Sciatic nerve (tissue), 2 donors: ENCODE measurements at places on chromosomes 2 and 18.

GRCh38 chr2:72149556-72150156 lies 2.0 kb upstream of the CYP26B1 start:
- DNase-seq = peak; percentile 64

GRCh38 chr18:11258039-11258610 lies 108.8 kb upstream of the PIEZO2 start:
- no peak for DNase-seq

- no peak for DNase-seq
These were observed 292.4 kb upstream of the SPRED2 start for GRCh38 chr2:65724752-65725151.

DNA sequence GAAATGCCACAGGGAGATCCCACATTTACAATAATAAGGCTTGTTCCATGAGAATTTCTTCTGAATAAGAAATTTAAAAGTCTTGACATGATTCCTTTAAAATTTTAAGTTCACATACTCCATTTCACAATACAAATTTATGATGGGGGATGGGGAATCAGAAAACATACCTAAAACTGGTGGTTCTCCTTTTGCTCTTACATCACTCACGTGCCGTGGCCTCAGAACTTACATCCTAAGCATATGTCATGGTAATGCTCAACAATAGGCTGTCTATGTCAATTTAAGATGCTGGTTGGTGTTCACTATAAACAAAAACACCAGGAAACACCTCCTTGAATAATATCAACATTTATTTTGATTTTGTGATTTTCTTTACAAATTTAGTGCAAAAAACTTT lies 12.8 kb downstream of the UPP2 start:
- DNase-seq = no peak

- DNase-seq = no peak
These were observed 3.8 kb downstream of the VPS54 start for GRCh38 chr2:64015391-64015790.

GRCh38 chr2:65055422-65056214 lies 598 bp upstream of the CEP68 start:
- DNase-seq = no peak

DNA sequence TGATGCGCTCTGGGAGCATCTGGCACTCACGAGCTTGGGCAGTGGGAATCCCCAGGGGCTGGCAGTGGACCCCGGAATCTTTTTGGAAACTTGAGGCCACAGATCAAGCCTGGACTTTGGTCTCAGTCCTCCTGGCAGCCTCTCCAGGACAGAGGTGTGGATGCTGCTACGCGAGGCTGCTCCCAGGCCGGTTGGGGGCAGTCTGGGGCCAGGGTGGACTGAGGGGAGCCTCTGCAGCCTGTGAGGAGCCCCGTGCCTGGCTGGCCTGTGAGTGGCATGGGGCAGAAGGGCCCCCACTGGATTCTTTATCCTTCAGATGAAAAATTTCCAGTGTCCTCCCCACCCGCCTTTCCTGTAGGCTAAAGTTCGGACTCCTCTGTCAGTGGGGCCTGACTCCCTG lies 12.7 kb upstream of the DES start:
- DNase-seq = no peak

DNA sequence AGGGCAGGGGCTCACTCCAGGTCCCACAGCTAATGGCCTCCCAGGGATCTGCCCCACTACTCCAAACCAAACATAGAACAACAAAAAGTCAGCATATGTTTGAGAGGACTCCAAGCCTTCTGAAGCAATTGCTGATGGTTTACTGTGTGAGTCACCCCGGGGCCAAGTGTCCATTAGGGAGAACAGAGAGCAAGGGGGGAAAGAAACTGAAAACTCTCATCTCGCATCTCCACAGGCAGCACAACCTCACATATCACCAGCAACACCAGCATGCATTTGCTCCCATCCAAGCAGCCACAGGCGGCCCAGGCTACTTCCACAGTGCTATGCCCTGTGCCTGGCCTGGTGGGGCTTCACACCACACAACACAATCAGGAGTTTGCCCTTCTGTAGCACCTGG lies 39.1 kb downstream of the CYRIA start:
- no peak for DNase-seq

GRCh38 chr2:74671479-74671878 lies 17.4 kb downstream of the SEMA4F start:
- DNase-seq = no peak

GRCh38 chr2:33287507-33288005 lies 188.9 kb upstream of the RASGRP3 start:
- no peak for DNase-seq

DNA sequence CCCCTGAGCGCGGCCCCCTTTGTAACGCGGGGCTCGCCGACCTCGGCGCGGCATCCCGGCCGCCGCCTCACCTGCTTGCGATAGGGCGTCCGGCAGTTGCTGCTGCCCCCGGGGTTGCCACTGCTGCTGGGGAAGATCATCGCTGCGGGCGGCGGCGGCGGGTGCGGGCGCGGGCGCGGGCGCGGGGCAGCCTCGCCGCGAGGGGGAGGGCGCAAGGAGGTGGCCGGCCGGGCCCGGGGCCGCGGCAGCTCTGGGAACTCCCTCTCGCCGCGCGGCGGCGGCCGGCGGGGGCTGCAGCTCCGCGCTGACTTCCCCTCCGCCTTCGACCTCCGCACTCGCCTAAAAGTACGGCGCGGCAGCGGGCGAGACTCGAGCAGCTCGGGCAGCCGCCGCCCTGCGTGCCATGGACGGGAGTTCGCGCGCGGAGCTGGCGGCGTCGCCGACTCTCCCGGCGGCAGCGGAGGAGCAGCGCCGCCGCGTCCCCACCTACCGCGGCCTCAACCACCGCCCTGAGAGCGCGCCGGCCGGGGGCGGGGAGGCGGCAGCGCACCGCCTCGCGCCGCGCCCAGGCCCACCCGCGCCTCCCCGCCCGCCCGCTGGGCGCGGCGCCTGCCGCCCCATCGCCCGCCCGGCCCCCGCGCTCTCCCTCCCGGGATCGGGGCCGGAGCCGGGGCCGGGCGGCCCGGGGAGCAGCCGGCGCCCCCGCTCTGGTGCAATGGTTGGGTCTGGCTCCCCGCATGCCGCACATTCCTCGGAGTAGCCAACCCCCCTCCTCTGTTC lies 86.0 kb downstream of the RBMS1 start:
- DNase-seq = peak; percentile 78

- no peak for DNase-seq
These were observed 74.5 kb downstream of the INPP4A start for GRCh38 chr2:98519156-98519555.

DNA sequence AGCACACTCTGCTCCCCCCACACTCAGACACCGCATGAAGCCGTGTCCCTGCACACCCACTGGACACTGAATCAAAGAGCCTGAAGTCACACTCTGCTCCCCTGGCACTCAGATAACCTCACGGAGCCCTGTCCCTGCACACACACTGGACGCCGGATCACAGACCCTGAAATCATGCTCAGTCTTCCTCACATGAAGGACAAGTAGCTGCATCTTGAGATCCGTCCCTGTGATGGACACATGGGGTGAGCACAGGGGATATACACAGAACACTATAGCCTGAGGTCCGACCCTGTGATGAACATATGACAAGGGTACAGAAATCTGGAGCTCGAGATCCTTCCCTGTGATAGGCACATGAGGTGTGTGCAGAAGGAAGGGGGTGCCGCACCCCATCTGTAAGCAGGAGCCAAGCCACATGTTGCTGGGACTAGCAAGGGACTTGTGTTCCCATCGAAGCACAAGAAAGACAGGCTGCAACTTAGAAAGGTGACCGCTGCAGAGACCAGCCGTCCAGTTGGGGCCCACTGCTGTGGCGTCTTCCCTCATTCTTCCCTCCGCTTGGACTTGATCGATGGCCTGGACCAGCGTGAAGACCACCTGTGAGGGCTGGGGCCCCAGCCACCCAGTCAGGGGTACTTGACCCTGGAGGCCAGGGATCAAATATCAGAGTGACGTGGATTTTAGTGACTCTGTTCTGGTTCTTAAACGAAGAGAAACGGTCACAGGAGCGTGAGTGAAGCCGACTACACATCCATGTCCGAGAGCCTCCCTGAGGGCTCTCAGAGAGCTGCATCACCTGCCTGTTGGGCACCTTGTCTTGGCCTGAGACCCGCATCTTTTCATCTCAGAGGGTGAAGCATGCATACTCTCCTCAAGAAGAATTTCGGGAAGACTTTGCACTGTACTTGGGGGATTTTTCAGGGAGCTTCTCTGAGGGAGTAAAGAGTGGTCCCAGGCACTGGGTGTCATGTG lies 391.7 kb upstream of the SALL3 start:
- DNase-seq = no peak

DNA sequence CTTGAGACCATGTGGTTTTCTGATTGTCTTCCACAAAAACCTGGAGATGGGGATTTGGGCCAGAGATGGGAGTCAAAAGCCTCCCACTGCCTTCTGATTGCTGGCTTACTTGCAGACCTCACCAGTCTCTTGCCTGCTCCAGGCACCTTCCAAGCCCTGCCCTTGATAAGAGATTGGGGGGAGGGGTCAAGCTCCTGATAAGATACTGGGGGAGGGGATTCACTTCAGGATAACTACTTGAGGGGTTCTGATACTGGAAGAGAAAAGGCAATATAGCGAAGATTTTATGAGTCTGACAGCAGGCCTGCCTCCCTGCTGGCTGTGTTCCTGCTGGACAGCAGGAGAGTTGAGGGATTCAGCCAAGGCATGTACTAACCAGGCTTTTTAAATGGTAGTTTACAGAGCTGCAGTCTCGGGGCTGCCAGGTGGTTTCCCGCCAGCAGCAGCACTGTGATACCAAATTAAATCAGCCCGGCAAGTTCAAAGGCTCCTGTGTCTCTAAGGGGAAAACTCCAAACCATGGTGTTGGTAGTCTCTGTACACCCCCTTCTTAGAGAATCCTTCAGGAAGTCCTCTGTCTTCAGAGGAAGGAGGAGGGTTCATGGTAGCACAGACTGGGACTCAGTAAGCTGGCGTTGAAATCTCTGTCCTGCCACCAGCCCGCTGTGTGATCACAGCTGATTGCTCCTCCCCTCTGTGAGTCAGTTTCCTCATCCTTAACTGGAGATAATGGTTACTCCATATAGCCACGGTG lies 58.3 kb downstream of the FBXO36 start:
- DNase-seq = no peak

GRCh38 chr2:159859583-159859982 lies 61.6 kb upstream of the CD302 start:
- no peak for DNase-seq

- DNase-seq = no peak
These were observed 94.1 kb downstream of the PTPRM start for GRCh38 chr18:7661207-7661606.

DNA sequence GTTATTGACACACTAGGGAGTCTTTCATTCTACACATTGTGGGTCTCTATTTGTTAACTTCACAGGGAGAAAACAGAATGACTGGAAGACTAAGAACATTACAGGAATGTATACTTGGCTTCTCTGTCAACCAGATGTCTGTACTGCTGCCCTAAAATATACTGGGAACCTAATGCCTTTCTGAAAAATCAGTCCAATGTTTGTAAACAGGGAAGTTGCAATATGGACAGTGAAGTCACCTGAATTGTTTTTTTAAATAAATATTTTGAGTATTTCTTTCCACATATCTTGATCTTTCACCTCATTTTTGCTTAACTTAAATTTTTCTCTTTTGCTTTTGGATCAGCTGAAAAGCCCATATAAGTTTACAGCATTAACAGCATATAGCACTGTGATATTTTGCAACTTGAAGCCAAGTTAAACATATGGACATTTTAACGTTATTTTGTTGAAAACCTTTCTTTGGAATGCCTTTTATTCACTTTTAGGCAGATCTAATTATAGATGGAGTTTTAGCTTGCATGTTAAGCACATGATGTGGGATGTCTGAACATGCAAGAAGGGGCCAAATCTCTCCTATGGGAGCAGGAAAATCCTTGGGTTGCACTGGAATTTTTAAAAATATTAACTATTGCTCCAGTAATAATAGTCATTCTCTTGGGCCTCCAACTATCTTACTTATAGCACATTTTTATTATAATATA lies 137.7 kb upstream of the TWIST2 start:
- no peak for DNase-seq

- no peak for DNase-seq
These were observed 182.2 kb upstream of the EPAS1 start for GRCh38 chr2:46114996-46115395.

- DNase-seq = no peak
These were observed 104.2 kb downstream of the CRIM1 start for GRCh38 chr2:36459725-36460137.

GRCh38 chr2:240935103-240935876 lies 29.2 kb downstream of the CROCC2 start:
- DNase-seq = peak; percentile 47

- DNase-seq = no peak
These were observed 2.5 kb downstream of the MPPE1 start for GRCh38 chr18:11905613-11906012.

- DNase-seq = no peak
These were observed 20.9 kb upstream of the SCN1A start for GRCh38 chr2:166148500-166149400.

DNA sequence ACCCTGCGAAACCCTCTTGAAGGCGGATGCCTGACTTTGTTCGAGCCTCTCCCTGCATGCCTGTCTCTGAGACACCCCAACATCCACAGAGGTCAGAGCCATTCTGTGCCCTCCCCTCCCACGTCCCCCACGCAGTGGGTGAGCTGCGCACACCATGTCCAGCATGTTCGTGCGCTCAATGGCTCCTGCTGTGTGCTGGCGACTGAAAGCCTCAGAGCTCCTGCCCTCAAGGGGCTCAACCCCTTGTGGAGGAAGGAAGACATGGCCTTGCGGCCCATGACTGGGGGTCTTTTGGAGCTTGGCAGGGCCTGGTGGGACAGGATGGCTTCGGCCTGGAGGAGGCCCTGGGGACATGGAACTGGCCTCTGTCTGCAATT lies 45.7 kb downstream of the ANKMY1 start:
- no peak for DNase-seq

GRCh38 chr2:191243154-191243553 lies 2.0 kb upstream of the MYO1B start:
- no peak for DNase-seq

- DNase-seq = no peak
These were observed 4.0 kb downstream of the NT5DC4 start for GRCh38 chr2:112724591-112725525.

DNA sequence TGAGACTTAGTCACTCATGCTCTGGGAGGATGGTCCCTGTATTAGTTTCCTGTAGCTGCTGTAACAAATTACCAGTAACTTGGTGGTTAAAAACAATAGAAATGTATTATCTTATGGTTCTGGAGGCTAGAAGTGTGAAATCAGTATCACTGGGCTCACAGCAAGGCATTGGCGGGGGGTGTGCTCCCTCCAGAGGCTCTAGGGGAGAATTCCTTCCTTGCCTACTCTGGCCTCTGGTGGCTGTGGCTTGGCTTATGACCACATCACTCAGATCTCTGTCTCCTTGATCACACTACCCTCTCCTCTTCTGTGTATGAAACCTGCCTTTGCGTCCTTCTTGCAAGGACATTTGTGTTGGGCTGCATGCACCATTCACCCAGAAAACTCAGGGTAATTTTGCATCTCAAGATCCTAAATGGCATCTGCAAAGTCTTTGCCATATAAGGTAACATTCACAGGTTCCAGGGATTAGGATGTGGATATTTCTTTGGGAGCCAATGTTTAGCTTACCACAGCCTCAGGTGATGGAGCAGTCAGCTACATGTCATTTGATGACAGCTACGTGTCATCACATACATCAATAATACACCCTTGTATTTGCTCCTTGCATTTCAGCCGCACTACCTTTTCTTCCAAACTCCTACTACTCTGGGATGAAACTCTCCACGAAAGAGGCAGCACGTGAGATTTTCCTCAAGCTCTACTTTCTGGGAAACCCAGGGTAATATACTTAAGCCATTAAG lies 49.6 kb upstream of the POU3F3 start:
- no peak for DNase-seq
